ENCODE measurements at places on chromosomes 7 and 10. TPM values are rescaled to one million over a fixed set of nuclear protein-coding genes. Genes with fewer than 3 reads are reported as not detected.

The MYO3A gene
- not detected for total RNA-seq

The TMEM270 gene
- 0.23 TPM for total RNA-seq

The FBXL13 gene
- 0.83 TPM for total RNA-seq

The TMEM236 gene
- total RNA-seq, result 0.09 TPM

The INTS15 gene
- total RNA-seq, result 25.4 TPM

The WNT8B gene
- not detected for total RNA-seq

The NUTM2E gene
- 0.40 TPM for total RNA-seq

The CTAGE6 gene
- not detected for total RNA-seq

The CPA2 gene
- total RNA-seq, result not detected

The GDF2 gene
- total RNA-seq, result not detected

The TYW1B gene
- total RNA-seq, result 2.6 TPM

The CAMK2B gene
- total RNA-seq, result 0.21 TPM

The STRIP2 gene
- 8.0 TPM for total RNA-seq

The UNCX gene
- not detected for total RNA-seq

The SEC31B gene
- 2.2 TPM for total RNA-seq

The AGAP5 gene
- 3.5 TPM for total RNA-seq

The TDRD1 gene
- total RNA-seq, result not detected

The ZEB1 gene
- 6.3 TPM for total RNA-seq

The TFPI2 gene
- total RNA-seq, result 246 TPM

The PAPOLB gene
- not detected for total RNA-seq

The CLEC5A gene
- total RNA-seq, result not detected

The WDR37 gene
- total RNA-seq, result 8.1 TPM

The CDK14 gene
- total RNA-seq, result 0.56 TPM

The AKR1D1 gene
- total RNA-seq, result not detected

The CYP3A7 gene
- not detected for total RNA-seq

The BTBD16 gene
- total RNA-seq, result 0.58 TPM

The ELN gene
- total RNA-seq, result 0.08 TPM

The FKBP6 gene
- total RNA-seq, result not detected

The NPTX2 gene
- total RNA-seq, result 0.17 TPM

The FRMD4A gene
- 11.1 TPM for total RNA-seq

The VWC2 gene
- not detected for total RNA-seq

The IL2RA gene
- not detected for total RNA-seq

The CAMK1D gene
- 7.4 TPM for total RNA-seq

The NACAD gene
- 0.35 TPM for total RNA-seq

Data from A549 treated with ZK216348 at 1 μM for 4 hours (cell line).